ENCODE measurements at places on chromosomes 1 and 21. TPM values are rescaled to one million over a fixed set of nuclear protein-coding genes. Genes with fewer than 3 reads are reported as not detected.
A peak's percentile ranks its signal among the peaks of the same experiment; 100 is the strongest.

- no peak for DNase-seq
These were observed 1.7 kb upstream of the FRRS1 start for GRCh38 chr1:99768104-99768503.

The GJA8 gene
- polyA plus RNA-seq, result 0.67 TPM

- DNase-seq, result no peak
These were observed 37.4 kb downstream of the VANGL1 start for GRCh38 chr1:115679141-115679611.

DNA sequence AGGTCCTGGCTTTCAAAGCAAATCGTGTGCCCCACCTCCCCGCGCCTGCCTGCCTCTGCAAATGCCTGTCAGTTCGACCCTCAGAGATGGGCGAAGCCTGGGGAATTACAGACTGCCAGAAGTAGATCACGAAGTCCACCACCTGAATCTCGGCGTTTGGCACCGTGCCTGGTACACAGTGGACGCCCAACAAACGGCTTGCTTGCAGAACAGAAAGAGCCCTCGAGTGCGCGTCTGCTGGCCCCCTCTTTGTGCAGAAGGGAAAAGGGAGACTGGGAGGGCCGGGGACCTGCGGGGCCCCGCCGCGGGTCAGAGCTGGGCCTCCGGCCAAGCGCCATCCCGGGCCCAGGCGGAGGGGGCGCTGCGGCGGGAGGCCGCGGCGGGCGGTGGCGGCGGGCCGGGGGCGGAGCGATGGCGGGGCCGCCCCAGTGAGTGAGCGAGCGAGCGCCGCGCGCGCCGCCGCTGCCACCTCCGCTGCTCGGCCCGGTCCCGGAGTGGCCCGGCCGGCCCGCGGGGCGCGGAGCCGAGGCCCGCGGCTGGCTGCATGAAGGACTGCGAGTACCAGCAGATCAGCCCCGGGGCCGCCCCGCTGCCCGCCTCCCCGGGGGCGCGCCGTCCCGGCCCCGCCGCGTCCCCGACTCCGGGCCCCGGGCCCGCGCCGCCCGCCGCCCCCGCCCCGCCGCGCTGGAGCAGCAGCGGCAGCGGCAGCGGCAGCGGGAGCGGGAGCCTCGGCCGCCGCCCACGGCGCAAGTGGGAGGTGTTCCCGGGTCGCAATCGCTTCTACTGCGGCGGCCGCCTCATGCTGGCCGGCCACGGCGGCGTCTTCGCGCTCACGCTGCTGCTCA, at the start of gene ZDHHC18:
TSS of gene ZDHHC18 (plus strand) at position 428 of the 845 bp plus-strand sequence. CDS start at position 545, 117 bp downstream.
- peak; percentile 56 for DNase-seq

DNA sequence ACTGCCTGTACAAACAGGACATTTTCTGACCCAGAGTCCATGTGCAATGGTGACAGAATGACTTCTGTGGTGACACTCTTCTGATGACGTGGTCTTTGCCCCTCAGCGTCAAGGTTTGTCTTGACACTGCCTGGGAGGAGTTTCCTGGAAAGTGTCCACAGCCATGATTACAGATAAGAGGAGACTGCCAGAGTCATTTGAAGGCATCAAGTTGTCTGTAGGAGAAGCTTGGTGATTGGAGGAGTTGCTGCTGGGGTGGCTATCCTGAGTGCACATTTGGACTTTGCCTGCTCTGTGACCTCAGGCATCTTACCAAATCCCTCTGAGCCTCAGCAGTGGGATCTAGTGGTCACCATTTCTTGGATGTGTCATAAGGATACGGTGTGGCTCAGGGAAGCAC, 17.7 kb downstream of the TCHHL1 start:
- no peak for DNase-seq

Data from left renal pelvis (tissue), 4 donors.